ENCODE measurements at places on chromosomes 11 and 22. TPM values are rescaled to one million over a fixed set of nuclear protein-coding genes. Genes with fewer than 3 reads are reported as not detected.

DNA sequence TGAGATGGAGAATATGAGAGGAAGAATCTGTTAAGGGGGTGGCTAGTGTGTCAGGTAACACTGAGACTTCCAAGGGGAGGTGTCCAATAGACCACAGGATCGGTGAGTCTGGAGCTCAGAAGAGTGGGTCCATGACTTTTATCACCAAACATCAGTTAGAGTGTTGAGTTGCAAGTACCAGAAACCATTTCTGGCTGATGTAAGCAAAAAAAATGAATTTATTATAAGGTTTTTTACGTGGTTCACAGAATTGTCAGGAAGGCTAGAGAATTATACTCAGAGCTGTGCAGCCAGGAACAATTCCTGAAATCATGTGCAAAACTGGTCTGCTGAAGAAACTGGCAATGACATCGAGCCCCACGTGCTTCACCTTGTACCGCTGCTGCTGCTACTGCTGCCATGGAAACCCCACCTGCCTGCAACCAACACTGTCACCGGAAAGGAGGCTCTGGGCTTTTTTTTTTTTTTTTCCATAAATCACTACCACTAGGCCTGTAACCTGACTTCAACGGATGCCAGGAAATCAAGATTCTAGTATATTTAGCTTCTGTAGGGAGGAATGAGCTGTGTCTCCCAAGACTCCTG is 16.6 kb upstream of the STK33 start:
- no peak for DNase-seq

DNA sequence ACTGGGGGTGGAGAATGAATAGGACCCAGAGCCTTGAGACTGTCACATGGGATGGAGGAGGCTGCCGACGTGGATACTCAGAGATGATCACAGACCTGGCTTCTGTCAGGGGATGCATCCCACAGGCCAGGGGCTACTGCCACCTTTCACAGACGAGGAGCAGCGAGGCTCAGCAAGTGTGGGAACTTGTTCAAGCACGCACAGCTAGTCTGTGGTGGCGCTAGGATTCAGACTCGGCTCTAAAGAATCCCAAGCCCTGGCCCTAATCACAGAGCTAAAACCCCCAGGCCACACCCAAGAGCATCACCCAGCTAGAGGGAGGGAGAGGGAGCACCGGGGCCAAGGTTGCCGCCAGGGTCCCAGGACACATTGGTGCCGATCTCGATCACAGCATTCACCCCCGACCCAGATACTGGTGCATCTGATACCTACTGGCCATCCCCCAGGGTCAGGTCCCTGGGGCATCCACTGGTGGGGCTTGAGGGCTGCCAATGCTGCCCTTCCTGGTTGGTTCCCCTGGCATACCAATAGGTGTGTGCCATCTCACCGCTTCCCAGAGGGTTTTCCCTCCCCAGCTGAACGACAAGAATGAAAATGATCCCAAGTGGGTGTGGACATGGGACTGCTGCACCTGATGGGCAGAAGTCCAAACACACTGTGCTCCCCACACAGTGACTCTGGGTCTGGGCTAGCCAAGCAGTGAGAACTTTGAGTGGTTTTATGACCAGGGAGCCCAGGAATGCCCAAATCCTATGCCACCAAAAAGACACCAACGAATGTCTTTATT is 6.2 kb downstream of the CHST1 start:
- no peak for DNase-seq

DNA sequence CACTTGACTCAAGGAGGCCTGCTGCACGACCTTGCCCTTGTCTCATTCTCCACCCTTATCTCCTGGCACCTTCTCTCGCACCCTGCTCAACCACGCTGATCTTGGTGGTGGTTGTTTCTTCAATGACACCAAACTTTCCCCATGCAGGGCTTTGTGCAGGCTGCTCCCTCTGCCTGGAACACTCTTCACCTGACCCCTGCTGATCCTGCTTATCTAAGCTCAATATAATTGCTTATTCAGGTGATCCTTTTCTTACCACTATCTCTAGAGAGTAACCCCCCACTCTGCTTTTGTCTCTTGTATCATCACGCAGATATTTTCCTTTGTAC is 604.4 kb downstream of the BUD13 start:
- no peak for DNase-seq

The HEPHL1 gene
- not detected for total RNA-seq

The TMEM258 gene
- 62.4 TPM for total RNA-seq

The TAF10 gene
- total RNA-seq, result 10.2 TPM

DNA sequence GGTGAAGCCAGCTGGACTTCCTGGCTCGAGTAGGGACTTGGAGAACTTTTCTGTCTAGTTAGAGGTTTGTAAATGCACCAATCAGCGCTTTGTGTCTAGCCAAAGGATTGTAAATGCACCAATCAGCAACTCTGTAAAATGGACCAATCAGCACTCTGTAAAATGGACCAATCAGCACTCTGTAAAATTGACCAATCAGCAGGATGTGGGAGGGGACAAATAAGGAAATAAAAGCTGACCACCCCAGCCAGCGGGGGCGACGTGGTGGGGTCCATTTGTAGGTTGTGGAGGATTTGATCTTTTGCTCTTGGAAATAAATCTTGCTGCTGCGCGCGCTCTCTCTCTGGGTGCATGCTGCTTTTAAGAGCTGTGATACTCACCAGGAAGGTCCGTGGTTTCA is 202.9 kb downstream of the MIAT start:
- no peak for DNase-seq

DNA sequence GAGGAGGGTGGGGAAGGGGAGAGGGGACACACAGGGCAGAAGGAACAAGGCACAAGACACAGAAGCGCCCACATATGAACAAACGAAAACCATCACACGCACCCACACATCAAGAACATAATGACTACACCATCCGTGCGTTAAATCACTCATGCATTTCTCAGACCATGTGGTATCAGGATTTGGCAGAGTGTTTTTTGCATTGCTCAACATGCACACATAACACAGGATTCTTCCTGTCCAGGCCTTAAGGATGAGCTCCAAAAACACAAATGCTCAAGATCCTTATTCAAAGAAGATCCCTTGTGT is 309.5 kb downstream of the CADM1 start:
- no peak for DNase-seq

DNA sequence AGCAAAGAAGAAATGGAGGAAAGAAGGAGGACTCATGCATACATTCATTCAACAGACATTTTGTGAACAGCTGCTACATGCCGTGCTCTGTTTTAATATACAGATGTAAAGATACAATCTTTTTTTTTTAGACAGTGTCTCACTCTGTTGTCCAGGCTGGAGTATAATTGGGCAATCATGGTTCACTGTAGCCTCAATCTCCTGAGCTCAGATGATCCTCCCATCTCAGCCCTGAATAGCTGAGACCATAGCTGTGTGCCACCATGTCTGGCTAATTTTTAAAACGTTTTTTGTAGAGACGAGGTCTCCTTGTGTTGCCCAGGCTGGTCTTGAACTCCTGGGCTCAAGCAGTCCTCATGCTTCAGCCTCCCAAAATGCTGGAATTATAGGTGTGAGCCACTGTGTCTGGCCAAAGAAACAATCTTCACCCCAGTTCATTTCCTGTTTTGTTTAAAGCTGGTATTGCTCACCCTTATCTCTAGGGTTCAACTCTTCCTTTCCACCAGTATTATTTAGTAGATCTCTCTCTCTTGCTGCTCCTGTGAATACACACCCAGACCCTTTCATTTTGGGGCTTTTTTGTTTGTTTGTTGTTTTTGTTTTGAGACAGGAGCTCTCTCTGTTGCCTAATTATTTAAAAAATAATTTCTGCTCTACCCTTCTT is 69.8 kb downstream of the RNF169 start:
- no peak for DNase-seq

- DNase-seq, result no peak
These were observed 29.6 kb downstream of the ZNF143 start for GRCh38 chr11:9490376-9490775.

The PAFAH1B2 gene
- total RNA-seq, result 400 TPM

The H19 gene
- 9.8 TPM for total RNA-seq

DNA sequence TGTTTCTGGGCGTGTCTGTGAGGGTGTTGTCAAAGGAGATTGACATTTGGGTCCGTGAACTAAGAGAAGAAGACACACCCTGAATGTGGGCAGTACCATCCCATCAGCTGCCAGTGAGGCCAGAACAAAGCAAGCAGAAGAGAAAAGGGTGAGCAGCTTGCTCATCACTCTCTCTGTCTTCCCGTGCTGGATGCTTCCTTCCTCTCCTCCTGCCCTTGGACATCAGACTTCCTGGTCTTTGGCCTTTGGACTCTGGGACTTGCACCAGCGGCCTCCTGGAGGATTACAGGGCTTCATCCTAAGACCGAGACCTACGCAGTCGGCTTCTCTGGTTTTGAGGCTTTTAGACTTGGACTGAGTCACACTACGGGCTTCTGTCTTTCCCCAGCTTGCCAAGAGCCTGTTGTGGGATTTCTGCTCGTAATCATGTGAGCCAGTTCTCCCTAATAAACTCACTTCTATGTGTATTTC is 18.8 kb downstream of the APOL2 start:
- no peak for DNase-seq

The DDX17 gene
- 662 TPM for total RNA-seq

- DNase-seq, result no peak
These were observed 8.8 kb downstream of the MISFA start for GRCh38 chr11:18608376-18608775.

GRCh38 chr22:30169002-30169401 is 77.6 kb downstream of the LIF start:
- DNase-seq, result no peak

DNA sequence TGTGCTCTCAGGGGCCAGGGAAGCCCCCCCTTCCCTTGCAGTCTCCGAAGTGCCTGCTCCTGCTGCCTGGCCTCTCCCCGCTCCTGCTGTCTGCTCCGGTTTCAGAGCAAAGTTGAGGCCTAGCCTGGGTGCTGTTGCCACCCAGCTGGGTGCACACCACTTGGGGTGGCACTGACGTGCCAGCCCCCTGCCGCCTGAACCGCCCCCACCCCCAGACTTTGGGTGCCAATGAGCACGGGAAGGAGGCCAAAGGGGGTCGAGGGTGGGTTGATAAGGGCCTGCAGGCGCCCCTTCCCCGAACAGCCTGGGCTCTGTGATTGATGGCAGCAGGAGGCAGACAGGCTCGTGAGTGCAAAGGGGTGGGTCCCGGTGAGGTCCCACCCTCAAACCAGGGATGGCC is 48.2 kb downstream of the EMSY start:
- DNase-seq, result no peak

The ZP1 gene
- total RNA-seq, result not detected

DNA sequence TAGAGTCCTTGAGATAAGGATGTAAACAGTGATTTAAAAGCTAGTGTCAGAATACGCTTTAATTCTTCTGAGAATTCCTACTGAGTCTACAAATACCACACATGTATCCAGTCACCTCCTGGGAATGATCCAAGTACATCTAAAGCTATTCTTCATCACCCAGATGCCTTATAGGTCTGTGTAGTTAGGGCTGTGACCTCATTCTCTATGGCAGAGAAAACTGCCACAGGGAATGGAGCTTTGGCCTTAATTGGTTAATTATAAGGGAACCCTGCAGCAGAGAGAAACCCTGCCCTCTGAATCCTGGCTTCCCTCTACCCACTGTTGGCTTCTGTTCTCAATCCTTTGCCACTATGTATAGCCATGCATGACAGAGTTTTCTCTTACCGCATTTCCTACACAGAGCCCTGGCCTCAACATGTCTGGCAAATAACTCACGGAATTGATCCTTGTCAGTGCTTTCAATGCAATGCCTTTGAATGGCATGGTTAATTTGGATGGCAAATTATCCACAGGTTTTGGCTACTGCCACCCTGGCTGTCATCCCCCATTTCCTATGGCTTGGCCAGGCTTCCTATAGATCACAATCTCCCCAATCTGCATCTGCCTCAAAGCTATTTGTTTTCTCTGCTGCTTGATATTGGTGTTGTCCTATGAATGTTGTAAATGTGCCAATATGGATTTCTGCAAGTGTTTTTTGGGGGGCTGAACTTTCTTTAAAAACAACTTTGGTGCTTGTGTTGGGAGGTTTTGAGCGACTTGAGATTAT is 2.9 kb downstream of the DIXDC1 start:
- DNase-seq, result no peak

DNA sequence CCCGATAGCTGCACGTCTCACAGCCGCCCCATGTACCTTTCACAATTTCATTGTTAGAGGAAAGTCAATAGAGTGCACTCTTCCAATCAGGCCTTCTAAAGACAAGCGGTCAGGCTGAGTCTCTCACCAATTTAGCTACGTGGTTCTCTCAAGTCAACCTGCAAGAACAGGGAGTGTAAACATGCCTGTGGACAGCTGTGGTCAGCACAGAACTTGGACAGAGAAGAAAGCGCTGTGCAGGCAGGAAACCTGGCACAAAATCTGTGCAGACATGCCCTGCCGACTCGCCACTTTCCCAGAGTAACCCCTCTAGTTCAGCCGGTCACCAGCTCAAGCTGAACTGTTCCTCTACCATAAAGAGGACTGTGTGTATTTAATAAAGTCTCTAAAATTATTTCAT is 39.5 kb downstream of the CHKA start:
- no peak for DNase-seq

- DNase-seq, result no peak
These were observed 88.4 kb downstream of the SLC1A2 start for GRCh38 chr11:35330931-35331330.

- DNase-seq, result no peak
These were observed 65.6 kb upstream of the FAR1 start for GRCh38 chr11:13602844-13603243.

GRCh38 chr22:35900483-35901168 is 128.0 kb downstream of the RBFOX2 start:
- DNase-seq, result no peak

The NLRP14 gene
- 0.41 TPM for total RNA-seq

DNA sequence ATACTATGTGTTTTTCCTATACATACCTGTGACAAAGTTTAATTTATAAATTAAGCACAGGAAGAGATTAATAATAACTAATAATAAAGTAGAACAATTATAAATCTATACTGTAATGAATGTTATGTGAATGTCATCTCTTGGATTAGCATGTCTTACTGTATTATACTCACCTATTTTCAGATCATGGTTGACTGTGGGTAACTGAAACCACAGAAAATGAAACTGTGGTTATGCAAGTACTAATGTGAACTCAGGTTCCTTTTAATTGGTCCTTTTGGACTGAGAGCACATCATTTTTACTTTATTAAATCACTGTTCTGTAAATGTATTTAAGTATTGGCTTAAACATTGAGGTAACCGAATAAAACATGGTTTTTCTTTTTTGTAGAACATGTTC is 108.8 kb downstream of the PPP6R3 start:
- no peak for DNase-seq

All from frontal cortex (tissue), 4 donors.